ENCODE measurements at places on chromosomes 1 and 21. TPM values are rescaled to one million over a fixed set of nuclear protein-coding genes. Genes with fewer than 3 reads are reported as not detected.

PIGR gene
- not detected for total RNA-seq

COL11A1 gene
- total RNA-seq, result 0.45 TPM

GNAT2 gene
- total RNA-seq, result 0.18 TPM

LCE2C gene
- not detected for total RNA-seq

LHX4 gene
- 0.16 TPM for total RNA-seq

TEKT2 gene
- total RNA-seq, result 2.1 TPM

OLIG2 gene
- not detected for total RNA-seq

WDR77 gene
- total RNA-seq, result 22.1 TPM

HSPA13 gene
- 78.3 TPM for total RNA-seq

RGS4 gene
- total RNA-seq, result 255 TPM

ADAMTSL4 gene
- total RNA-seq, result 13.0 TPM

Data from fibroblast of the aortic adventitia (primary cell).